ENCODE measurements at places on chromosomes 11 and 22.

- DNase-seq, result no peak
These were observed 4.4 kb downstream of the POLA2 start for GRCh38 chr11:65266210-65266609.

- DNase-seq, result no peak
These were observed 2.2 kb upstream of the OR51E2 start for GRCh38 chr11:4699697-4700435.

DNA sequence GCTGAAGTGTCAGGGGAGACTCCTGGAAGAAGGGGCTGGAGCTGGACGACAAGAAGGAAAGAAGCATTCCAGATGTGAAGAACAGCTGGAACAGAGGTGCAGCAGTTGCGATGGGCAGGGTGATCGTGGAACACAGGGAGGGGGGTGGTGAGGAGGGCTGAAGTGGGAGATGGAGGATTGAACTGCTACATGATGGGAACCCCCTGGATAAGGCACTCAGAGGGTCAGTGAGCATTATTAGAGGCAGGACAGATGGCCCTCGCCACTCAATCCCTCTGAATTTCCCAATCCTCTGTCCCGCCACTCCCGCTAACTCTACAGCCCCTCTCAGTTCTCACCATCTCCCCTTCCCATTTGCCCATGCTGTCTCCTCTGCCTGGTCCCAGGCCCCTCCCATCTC, 14.0 kb downstream of the SERPINH1 start:
- no peak for DNase-seq

GRCh38 chr11:22807855-22808570, 21.6 kb downstream of the SVIP start:
- DNase-seq, result no peak

All from Panc1 (cell line).